AG08395 (cell line): ENCODE measurements at places on chromosomes 3 and 15.

- DNase-seq = peak; percentile 41
Observed at GRCh38 chr3:152719264-152719663, 115.7 kb upstream of the P2RY1 start.

GRCh38 chr15:94387849-94388441 lies 156.6 kb downstream of the MCTP2 start:
- no peak for DNase-seq

DNA sequence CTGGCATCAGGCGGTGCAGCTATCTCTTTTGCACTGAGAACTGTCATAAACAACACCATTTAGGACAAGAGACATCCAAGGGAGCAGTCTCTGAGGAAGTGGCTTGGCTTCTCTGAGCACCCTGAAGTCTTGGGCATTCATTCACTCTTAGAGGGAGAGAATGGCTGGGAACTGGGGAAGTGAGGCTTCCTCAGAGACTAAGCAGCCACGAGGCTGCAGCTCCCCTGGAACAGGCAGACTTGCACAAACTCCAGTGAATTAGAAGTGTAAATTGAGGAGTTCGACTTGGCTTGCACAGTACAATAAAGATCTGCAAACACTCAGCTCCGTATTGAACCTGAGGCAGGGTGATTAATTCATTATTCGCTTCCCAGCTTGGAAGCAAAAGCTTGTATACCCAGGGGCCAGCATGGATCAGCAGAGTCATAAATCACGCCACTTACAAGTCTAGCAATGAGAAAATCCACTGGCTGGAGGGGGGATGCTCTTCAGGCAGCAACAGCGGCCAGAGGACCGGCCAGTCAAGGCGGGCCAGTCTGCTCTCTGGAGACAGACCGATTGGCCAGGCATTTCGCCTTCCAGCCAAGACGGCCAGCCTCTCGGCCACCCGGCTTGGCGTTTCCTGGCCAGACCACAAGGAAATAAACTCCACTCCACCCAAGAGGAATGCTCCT lies 118.8 kb upstream of the ADPGK start:
- peak; percentile 67 for DNase-seq

DNA sequence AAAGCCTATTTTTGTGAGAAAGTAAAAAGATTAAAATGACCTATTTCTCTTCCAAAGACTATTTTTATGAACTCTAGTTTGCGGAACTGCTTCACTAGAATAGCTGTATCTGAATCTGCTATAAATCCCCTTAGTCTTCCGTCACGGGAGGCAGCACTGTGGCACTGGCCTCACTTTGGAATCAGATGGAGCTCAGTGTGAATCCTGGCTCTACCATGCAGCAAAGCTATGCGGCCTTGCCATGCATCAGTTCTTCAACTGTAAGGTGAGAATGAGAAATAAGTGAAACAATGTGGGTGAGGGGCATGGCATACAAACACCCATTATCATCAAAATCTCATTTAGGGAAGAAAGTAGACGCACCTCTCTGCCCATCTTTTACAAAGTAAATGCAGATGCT lies 27.5 kb upstream of the CSPG5 start:
- no peak for DNase-seq

DNA sequence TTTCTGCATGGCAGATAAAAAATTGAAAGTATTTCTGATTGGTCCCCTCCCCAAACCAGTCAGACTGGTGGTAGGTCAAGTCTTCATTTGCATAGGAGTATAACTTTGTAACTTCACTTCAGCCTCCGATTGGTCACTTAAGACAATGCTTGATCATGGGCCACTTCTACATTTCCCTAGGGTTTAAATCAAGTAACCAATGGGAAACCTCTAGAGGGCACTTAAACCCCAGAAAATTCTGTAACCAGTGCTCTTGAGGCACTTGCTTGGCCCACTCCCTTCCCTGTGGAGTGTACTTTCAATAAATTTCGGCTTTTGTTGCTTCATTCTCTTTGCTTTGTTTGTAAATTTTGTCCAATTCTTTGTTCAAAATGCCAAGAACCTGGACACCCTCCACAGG lies 225.5 kb downstream of the ARPP21 start:
- DNase-seq = no peak

DNA sequence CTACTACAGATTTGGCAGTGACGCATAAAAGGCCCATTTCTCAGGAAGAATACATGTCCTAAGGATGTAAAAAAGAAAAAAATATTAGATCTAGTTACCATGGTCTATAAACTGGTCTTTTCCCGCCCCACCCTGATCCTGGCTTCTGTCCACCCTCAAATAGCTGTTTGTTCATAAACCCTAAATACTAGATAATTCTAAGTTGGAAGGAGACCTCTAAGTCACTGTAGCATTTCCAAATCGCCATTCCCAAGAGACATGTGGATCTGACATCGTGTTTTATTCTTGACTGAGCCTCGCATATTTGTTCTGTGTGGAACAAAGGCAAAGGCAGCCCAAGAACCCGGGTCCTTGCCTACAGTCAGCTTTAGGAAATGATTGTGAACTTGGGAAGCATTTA lies 49.0 kb downstream of the LMCD1 start:
- no peak for DNase-seq

DNA sequence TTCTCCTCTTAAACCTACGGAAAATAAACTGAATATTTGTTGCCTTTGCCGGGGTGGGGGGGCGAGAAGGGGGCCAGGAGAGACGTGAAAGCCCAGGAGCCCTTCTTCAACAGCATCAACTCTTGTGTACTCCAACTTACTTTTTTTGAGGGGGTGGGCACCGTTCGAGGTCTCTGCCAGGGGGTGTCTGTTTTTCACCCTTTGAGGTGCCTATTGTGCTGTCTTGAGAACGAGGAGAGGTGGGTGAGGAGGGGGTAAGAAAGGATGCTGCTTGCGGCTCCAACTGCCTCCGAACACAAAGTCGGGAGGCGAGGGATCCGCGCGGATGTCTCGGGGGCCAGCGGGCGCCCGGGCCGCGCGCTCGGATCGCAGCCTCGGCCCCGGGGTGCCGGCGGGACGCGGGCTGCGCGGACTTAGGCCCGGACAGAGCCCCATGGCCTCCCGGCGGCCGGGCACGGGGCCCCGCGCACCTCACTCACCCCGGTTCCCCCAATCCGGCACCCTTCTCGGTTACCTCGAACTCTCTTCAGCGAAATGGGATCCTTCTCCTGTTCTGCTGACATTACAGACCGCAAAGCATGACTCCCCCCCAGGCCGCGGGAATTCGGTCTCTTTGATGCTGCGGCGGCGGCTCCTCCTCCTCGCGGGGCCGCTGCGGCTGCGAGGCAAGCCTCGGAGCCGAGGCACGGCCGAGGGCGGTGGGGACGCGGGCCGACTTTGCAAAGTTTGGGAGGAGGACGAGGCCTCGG lies 650 bp downstream of the PYGO1 start:
- peak; percentile 56 for DNase-seq

- no peak for DNase-seq
Observed at GRCh38 chr3:108959017-108959416, 5.3 kb upstream of the GUCA1C start.

DNA sequence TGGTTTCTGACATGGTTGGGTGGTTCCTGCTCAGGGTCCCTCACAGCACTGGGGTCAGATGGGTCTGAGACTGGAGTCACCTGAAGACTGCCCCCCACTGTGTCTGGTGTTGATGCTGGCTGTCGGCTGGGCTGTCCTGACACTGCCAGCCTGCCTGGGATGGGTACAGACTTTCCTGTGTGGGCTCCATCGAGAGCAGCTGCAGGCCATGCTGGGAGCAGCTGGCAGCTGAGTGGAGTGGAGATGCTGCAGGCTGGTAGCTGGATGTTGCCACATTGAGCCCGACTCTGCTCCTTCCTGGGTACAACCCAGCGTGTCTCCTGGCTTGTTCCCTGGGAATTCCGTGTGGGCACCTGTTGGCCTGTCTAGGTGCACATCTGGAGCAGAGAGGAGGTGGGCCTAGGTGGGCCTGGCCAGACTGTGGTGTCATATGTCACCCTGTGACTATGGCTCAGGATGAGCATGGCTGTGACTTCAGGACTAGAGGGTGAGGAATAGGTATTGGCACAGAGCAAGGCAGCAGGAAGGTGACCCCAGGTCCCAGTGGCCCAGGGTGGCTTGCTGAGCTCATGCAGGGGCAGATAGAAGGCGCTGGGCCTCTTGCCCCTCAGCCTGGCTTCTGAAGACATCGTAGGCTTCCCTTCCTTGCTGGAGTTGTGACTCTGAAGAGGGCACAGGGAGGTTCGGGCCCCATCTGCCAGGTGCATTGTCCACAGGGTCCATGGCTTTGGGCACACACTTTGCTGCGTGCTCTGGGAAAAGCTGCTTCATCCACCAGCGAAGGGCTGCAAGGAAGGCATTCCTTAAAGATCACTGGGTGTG lies 40.0 kb upstream of the PRR23E start:
- no peak for DNase-seq

GRCh38 chr3:184134746-184135148 lies 411 bp upstream of the EIF2B5 start:
- no peak for DNase-seq

DNA sequence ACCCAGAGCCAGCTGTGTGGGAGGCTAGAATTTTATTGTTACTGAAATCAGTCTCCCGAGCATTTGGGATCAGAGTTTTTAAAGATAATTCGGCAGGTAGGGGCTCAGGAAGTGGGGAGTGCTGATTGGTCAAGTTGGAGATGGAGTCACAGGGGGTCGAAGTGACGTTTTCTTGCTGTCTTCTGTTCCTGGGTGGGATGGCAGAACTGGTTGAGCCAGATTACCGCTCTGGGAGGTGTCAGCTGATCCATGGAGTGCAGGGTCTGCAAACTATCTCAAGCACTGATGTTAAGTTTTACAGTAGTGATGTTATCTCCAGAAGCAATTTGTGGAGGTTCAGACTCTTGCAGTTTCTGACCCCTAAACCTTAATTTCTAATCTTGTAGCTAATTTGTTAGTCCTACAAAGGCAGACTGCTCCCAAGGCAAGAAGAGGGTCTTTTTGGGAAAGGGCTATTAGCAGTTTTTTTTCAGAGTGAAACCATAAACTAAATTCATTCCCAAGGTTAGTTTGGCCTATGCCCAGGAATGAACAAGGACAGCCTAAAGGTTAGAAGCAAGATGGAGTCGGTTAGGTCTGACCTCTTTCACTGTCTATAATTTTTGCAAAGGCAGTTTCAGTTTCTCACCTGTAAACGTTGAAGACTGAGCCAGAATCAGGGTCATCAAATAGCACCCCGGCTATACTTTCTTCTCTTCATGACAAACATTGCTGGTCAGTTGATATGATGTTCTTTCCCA lies 28.2 kb downstream of the FLNB start:
- no peak for DNase-seq
